NCI-H2029 treated with DMSO at 0.1 percent for 48 hours (cell line): ENCODE measurements at places on chromosomes 12 and 14.

- no peak for DNase-seq
Measured at GRCh38 chr12:26188127-26188526, 7.2 kb upstream of the SSPN start.

DNA sequence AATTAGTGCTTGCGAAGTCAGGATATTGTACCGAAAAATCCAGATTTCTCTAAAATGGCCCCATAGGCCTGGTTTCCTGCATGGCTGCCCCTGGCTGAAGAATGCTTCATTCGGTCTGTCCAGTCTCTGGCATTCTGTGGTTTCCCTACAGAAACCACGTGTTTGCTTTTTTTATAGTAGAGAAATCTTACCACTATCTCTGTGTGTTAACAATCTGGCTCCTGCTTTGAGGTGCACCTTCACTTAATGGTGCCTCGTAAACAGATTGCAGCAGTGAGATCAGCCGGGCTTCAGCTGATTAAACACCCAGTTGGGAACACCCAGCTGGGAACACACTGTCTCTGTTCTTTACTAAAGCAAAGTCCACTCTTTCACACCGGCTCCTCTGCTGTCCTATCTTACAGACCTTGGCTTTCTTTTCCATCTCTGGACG is 6.7 kb upstream of the DNAAF2 start:
- no peak for DNase-seq

GRCh38 chr12:23415180-23415579 is 534.3 kb downstream of the SOX5 start:
- DNase-seq, result no peak

DNA sequence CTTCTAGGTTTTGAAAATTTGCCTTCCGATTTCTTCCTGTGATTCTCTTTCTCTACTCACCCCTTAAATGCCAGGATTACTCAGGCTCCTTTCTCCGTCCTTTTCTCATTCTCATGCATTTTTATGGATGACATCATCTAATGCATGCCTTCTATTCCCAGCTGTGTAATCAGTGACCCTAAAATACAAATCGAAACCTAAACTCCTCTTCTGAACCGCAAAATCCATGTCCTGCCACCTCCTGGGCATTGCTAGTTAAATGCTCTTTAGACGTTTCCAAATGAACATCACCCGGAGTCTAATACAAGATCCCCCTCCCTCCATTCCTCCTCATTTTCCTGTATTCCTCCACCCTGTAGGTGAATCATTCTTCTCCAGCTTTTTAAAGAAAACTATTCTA is 1703.1 kb upstream of the FLRT2 start:
- no peak for DNase-seq

DNA sequence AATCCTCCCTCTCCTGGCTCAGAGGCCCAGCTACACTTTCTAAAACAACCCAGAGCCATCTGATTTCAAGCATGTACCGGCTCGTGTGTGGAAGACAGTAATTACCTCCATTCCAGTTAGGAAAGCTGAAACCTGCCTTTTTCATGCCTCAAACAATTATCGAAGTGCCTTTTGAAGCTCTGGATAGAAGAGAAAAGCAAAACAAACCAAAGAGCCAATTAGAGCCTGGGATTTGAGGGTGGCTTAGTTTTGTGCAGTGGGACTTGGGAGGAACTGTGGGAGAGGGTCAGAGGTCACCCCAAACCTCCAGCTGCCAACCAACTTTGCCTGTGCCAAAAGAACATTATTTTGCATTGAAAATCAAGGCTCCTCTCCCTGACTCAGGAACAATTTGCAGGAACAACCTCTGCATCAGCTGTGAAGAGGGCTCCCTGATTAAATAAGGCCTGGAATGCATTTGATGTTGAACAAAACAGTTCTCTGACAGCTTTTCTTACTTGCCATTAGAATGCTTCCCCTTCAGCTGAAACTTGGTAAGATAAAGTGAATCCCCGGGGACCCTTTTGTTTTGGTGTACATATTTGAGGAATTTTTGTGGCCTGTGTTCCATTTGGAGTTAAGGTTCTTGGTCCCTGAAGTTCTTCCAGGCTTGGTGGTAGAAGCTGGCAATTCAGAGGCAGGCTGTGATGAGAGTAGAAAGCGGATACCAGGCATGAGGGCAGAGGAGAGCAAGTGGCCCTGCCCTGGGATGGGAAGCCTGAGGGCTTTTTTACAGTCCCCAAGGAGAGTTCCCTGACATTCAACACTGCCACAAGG is 270.1 kb downstream of the ZFP36L1 start:
- DNase-seq, result no peak

DNA sequence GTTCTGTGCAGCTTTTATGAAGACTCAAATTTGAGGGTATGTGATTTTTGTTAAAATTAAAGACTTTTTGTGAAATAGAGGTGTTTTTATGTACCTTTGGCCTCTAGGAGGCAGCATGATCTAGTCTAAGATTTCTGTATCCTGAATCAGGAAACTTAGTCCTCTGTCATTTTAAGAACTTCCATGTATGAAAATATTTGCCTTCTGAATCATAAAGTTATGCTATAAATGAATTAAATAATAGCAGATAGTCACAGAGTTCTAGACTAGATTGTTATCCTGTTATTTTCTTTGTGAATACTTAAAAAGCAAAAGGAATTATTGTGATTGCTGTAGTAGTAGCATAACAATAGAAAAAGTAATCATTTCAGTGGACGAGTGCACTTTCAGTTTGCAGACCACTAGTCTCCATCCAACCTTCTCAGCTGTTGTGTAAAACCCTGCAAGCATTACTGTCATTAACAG is 56.3 kb downstream of the FGD4 start:
- DNase-seq, result peak; percentile 25

GRCh38 chr12:5492562-5492961 is 60.7 kb downstream of the NTF3 start:
- no peak for DNase-seq

DNA sequence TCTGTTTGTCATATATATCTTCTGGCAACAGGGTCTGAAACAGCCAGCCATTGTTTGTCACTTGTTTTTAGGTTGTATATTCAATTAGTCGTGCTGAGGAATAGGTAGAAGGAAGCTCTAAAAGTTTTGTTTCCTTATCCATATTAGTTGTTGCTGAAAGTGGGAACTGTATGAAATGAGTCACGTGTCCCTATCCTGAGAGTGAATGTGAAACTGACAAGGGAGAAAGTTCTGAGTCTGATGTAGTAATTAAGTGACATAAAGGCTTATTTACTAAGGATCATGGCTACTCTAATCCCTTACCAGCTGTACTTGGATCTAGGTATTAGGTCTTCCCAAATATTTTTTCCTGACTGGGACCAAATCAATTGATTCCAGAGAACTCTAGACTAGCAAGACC is 16.4 kb downstream of the FAM234B start:
- no peak for DNase-seq

- DNase-seq, result no peak
Measured at GRCh38 chr14:100782516-100783320, 43.2 kb upstream of the MEG3 start.

DNA sequence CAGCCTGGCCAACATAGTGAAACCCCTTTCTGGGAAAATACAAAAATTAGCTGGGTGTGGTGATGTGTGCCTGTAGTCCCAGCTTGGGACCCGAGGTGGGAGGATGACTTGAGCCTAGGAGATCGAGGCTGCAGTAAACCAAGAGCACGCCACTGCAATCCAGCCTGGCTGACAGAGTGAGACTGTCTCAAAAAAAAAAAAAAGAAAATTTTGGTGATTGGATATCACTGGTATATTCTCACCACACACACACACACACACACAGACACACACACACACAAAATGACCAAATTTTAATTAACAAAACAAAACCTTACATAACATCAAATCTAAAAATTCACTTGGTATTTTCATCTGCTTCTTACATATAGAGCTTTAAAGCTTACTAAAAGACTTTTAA is 3.4 kb upstream of the FAM177A1 start:
- no peak for DNase-seq

DNA sequence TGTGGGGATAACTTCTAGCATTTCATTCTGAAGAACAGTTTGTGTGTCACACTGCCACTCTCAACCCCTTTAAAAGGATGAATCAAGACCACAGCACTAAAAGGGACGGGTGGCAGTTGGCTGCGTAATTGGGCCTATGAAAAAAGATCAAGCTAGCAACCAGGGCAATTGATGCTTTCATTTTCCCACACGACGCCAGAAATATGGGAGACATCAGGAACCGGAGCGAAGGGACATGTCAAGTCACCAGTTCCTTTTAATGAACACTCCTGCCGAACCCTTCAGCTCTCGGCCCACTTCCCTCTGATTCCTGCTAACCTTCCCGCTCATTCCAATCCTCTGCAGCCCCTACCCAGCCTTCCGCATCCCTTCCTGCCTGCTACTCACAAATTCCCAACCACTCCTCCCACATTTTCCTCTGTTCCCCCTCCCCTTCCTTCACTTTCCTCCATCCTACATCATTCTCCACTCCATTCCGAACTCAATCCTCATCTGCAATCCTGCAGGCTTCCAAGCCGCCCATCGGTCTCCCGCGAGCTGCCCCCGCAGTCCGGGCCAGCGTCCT is 753 bp downstream of the CSRNP2 start:
- no peak for DNase-seq

DNA sequence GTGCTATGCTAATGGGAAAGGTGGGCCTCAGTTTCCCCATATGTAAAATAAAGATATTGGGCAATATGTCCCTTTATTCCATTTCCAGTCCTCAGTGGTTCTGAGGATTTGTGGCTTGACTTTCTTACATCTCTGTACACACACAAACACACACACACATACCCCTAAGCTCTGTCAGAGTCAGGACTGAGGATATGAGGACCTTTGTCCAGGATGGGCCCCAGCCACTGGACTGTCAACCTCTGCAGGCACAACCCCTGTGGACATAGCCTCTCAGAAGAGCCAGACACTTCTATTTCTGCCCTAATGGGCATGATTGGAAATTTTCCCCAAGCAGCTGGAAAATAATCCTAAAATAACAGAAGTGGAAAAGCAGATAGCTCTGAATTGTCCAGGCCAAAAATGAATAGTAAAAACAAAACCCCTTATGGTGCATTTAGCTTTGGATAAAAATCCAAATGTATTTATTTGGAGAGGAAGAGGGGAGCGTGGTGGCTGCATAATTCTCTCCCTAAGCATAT is 50.2 kb downstream of the RIN3 start:
- no peak for DNase-seq

DNA sequence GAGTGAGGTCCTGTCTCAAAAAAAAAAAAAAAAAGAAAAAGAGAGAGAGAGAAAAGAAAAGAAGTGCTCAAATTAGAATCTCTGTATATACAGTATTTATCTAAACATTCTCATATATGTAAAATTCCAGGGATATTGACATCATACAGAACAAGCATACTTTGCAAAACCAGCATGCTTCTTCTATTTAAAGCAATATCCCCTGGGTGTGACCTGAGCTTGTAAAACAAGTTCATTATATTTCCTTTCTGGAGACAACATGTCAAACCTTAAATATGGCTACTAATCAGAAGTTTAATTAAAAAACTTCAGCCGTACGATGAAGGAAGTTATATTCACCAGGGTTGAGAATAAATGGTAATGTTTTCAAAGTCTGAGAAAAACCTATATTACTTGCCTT is 175.8 kb upstream of the HMGA2 start:
- no peak for DNase-seq

DNA sequence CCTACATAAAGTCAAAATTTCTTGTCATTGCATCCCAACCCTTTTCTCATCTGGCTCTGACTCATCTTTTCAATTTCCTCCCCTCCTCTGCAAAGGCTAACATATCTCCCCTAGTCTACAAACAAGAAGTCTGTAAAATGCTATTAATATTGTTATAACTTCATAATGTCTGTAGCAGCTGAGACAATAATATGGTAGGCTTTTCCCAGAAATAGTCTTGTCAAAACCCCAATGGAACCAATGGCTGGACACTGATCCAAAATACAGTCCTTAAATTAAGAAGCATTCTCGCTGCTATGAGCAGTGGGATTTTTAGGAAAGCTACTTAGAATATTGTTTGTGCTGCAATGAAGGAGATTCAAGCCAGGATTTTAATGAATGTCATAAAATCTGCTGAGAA is 131.4 kb downstream of the KLHL28 start:
- DNase-seq, result no peak

GRCh38 chr14:55192054-55192621 is 753 bp upstream of the DLGAP5 start:
- DNase-seq, result no peak

GRCh38 chr12:6288235-6288634 is 22.2 kb upstream of the PLEKHG6 start:
- no peak for DNase-seq
